ENCODE measurements at places on chromosomes 2 and 18.
A peak's percentile ranks its signal among the peaks of the same experiment; 100 is the strongest.

GRCh38 chr2:207706936-207707860 lies 4.2 kb upstream of the CCNYL1 start:
- no peak for DNase-seq

DNA sequence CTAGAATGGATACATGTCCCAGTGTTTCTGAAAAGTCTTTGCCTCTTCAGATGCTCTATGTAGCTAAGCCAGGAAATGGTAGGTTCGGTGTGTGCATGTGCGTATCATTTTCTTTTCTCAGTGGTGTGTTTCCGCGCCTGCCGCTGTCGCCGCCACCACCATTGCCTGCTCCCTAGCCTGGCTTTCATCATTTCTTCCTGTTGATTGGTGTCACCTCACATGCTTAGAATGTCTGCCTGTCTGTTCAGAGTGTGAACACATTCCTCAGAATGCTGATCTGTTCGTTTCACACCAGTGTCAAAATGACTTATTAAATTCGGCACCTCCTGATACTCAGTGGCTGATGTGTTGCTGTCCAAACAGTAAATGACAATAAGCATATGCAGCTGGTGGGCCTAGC lies 255.2 kb upstream of the SPRED2 start:
- no peak for DNase-seq

GRCh38 chr2:1749489-1750119 lies 5.3 kb upstream of the PXDN start:
- no peak for DNase-seq

- DNase-seq = peak; percentile 91
Measured at GRCh38 chr2:145157741-145158591, 638.0 kb upstream of the ZEB2 start.

DNA sequence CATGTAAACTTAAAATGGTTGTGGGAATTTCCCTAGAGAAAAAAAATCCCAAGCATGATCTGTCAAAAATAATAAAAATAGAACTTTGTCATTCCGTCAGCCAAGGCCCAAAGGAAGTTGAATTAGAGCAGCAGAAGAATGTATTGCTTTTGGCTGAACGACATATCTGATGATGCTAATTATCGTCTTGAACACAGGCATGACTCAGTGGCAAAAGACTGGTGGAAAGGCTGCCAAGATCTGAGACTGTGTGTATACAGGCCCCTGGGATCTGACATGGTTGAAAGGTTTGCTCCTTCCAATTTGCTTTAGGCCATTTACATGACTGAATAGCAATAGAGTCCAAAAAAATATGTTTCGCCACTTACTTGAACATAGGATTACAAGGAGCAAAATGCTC lies 1057.1 kb upstream of the CRIM1 start:
- DNase-seq = no peak

GRCh38 chr2:240725671-240726070 lies 34.0 kb downstream of the AQP12A start:
- DNase-seq = no peak

GRCh38 chr2:141557329-141558095 lies 573.3 kb downstream of the LRP1B start:
- DNase-seq = no peak

- DNase-seq = no peak
Measured at GRCh38 chr2:219433666-219434467, 776 bp upstream of the SPEG start.

- DNase-seq = no peak
Measured at GRCh38 chr2:10559634-10560224, 111.6 kb upstream of the ODC1 start.

DNA sequence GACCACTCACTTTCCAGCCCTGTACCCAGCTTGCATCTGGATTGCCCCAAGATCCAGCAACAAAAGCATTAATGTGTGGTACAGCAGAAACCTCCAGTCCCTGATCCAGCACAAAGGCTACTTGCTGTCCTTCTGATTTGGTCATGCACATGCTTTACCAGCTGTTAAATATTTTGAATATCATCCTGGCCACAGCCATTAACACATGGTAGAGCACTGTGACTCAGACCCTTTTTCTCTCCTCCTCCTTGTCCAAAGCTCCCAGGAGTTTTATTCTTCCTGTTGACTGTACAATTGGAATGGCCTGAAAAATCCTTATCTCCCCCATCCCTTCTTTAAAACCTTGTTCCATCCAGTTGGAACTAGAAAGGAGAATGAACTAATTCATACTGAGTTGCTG lies 419.7 kb upstream of the TNP1 start:
- DNase-seq = no peak

- DNase-seq = no peak
Measured at GRCh38 chr2:62506421-62506750, 391 bp upstream of the TMEM17 start.

GRCh38 chr2:184598316-184599053 lies at the start of gene ZNF804A:
Gene ZNF804A, plus strand, starts transcription at chr2:184598529. Its CDS starts 431 bp downstream, at chr2:184598960.
- no peak for DNase-seq

DNA sequence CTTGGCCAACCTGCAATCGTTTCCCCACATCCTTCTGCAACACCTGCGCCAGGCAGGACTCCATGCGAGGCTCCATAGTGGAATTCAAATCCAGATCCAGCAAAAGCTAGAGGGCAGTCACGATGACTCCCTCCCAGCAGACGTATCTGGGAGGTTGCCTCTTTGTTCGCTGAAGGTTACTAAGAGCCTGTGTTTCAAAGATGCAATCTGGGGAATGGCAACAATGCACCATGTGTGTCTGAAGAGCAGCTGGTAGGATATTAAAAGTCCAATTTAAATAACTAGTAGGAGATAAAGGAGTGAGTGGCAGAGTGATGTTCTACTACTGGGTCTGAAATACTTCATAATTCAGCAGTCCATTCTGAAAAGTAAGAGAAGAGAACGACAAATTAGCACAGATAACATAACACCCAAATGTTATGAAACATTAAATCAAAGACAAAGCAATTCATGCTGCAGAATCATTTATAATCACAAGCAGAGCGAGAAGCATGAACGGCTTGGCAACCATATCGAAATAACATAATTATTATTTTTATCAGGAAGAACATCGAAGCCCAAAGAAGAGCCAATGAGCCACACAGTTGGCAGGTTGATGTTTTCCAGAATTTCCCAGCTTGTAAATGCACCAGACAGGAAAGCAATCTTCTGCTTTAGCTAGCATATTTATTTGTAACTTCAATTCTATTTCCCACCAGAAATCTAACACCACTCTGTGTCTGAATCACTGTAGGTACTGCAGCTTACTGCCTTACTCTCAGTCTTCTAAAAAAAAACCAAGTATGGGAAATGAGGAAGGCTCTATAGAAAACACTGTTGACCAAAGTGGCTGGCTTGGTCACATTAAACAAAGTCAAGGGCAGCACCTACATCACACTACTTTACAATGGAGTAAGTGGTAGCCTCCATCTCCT lies 43.2 kb downstream of the CLASP1 start:
- no peak for DNase-seq

GRCh38 chr2:19038071-19039015 lies 320.1 kb downstream of the OSR1 start:
- no peak for DNase-seq

DNA sequence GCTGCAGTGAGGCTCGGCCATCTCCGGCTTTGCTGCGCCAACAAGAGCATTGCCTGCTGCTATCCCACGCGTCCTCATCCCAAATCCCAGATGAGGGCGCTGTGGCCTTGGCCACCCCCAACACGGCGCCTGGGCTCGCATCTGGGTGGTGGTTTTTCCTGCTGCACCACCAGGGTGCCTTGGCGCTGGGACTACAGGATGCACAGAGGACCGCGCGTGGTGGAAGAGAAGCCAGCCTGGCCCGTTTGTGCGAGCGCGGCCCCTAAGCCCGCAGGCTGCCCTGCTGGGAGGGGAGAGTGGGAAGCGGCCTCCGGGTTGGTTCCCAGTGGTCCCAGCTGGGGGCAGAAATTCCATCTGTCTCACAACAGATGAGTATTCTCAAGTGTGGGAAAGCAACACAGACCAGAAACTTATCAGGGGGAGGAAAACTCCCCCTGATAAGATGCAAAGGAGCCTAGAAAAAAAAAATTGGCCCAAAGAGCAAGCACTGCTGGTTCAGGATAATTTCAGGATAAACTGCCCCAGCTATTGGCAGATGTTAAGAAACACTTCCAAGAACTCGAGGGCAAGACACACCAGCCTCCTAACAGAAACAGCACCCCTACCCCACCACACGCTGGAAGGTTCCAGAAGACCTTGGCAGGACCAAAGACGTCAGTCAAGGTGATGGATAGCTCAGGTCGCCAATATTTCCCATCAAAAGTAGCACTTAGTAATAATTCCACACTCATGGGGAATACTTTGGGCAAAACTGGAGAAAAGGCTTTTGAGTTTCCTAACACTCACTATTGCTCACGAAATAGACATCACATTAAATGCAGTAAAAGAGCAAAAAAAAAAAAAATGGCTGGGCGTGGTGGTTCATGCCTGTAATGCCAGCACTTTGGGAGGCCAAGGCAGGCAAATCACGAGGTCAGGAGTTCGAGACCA lies 152.1 kb downstream of the PXDN start:
- no peak for DNase-seq

DNA sequence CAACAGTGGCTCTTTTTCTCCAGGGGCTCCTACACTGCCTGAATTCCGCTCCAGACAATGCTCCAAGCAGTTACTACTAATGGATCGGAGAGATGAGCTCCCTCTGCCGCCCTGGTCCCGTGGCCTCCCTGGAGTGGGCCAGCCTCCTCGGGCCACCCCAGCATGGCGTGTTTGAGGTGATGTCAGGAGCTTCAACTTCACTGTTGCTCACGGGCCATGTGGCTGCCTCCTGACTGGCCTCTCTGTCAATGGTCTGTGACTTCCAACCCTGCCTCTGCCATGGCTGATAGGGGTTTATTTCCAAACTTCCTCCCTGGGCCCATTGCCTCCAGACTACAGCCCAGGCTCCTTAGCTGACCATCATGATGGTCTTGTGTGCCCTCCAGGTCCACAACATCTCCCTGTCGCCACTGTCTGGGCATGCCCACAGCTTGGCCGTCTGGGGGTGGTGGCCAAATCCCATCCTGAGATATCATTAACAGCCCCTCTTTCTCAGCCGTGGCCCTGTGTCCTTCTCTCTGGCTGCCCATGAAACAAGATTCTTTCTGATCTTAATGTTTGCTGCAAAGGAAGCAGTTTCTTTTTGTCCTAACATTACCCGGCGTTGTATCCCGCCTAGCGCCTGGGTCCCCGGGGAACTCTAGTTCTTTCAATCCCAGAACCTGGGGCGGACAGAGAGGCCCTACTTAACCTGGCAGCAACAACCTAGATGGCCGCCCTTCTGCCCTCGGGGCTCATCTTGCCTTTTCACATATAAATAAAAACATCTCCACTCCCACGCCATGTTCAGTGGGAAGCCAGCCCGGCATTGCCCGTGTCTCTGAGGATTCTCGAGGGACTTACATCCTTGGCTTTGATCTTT lies 38.1 kb downstream of the ATOH8 start:
- DNase-seq = no peak

- no peak for DNase-seq
Measured at GRCh38 chr2:158926478-158926948, 41.9 kb upstream of the TANC1 start.

DNA sequence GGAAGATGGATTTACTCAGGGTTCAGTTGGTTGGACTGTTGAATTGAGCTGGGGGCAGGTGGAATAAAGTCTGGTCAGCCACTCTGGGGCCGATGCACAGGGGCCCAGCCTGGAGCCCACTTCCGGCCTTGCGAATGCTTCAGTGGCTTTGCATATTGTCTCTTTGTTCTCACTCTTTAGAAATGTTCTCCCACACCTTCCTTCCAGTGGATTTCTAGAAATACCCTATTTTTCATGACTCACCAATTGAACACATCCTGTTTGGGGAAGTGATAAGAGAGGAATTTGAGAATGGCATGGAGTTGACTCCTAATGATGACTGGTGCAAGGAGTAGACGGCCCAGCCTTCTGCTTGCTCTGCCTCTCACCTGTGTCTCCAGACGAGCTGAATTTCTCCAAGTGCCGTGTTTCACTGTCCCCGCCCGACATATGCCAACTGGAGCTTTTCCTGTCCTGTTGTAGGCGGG lies 28.1 kb downstream of the ASAP2 start:
- no peak for DNase-seq

DNA sequence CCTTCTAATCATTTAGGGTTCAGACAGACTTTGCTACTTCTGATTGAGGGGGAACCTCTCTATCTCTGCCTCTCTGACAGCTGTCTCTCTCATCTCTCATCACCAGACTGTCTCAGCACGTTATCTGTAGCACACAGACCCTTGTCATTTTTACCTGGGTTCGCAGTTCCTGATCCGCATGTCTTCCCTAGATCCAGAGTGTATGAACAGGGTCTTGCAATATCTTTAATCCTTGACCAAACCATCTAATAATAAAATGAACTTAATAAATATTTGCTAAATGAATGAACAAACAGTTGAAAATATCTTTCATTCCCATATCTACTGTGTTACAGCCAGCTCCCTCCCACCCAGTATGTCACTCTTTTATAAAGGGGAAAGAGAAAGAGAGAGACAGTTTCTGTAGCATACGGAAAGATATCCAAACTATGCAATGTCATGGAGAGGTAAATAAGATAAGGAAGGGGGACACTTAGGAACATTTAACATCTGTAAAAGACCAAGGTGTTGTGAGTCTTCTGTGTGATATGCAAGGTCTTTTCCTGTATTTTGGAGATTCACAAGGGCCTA lies 507.6 kb downstream of the SUCLG1 start:
- no peak for DNase-seq

GRCh38 chr2:236847023-236847422 lies 238.7 kb upstream of the COPS8 start:
- no peak for DNase-seq

DNA sequence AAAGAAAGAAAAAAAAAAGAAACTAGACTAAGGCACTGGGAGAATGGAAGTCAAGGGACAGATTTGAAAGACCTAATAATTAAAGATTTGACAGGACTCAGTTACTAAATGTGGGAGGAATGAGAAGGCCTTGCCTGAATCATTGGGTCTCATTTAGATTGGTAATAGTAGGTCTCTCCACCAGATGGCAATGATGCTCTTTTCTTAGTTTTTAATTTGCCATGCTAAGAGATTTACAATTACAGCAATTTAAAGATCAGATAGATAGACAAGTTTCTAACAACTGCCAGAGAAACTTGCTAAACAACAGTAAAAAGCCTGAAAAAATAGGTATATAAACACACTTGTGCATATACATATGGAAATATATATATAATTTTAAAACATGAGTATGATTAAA lies 153.0 kb downstream of the TMEM247 start:
- DNase-seq = no peak

- no peak for DNase-seq
Measured at GRCh38 chr2:136230464-136230863, 112.5 kb upstream of the CXCR4 start.

All from vagina (tissue), 2 donors.